ENCODE measurements at places on chromosomes 6 and 20. TPM values are rescaled to one million over a fixed set of nuclear protein-coding genes. Genes with fewer than 3 reads are reported as not detected.

GRCh38 chr6:34240329-34241248 is 3.9 kb downstream of the HMGA1 start:
- peak; percentile 16 for DNase-seq

DNA sequence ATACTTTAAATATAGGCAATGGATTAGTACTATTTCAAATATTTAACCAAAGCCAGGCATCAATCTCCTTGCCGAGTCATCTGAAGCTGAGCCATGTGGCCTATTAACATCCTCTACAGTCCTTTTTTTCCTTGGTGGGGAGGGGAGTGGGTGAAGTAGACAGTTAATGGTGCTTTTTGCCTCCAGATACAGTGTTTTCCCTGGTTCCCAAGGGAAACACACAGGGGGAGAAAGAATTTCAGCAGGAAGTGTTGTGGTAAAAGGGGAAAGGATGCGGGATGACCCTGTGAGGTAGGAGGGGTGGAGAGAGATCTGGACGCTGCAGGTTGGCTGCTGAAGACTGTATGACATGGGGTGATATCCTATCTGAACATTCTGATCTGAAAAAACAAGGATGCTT is 9.6 kb downstream of the CLDN20 start:
- no peak for DNase-seq

Gene SCGN
- total RNA-seq: not detected

Gene CNBD2
- 5.7 TPM for total RNA-seq

Gene ELMO2
- 66.8 TPM for total RNA-seq

DNA sequence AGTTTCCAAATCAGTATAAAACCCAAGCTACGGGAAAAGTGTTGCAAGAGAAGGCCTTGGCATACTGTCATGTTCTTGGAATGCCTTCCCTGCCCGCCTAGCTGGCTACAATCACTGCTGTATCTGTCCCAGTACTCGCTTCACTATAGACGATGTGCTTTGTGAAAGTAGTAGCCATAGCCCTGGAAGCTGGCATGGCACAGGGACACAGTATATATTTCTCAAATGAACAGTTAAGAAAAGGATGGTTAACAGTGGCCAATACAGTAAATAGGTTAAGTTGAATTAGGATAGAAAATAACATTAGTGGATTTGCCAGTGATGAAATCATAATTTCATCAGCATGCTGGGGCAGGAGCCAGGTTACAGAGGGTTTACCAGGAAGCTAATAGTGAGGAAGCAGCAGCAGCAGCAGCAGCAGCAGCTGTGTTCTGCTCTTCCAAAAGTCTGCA is 499.3 kb downstream of the CDKAL1 start:
- no peak for DNase-seq

DNA sequence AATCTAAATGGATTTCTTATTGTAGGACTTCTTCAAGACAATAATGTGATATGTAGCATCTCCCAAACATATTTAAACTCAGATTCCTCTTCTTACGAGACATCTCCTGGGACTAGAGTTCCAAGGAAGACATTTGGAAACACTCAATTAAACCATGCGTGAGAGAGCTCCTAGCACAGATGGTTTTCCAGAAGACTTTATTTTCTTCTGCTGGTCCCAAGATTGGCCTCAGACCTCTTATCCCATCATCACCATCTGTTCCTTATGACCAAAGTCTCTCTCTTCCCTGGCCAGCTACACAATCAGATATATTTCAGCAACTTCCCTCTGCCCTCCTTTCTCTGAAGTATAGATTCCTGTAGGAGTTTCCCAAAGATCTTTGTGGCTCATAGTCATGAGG is 93.2 kb upstream of the JARID2 start:
- DNase-seq: no peak

- no peak for DNase-seq
Measured at GRCh38 chr6:156464100-156464878, 312.9 kb upstream of the ARID1B start.

DNA sequence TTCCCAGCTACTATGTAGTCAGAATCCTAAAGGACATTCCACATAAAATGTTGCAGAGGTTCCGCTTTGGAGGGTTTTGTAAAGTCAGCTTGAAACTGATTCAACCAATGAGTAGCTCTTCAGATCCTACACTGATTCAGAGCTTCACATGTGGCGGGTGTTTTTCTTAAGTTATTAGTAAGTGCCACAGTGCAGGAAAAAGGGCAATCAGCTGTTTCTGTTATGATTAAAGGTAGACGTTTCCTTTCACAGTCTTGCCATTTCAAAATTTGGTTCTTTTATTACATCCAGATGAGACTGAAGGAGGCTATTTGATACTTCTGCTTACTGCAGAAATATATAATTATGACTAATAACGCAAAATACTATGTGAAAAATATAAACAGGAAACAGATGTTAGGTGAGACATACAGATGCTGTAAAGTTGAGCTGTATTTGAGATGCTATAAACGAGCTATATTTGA is 443.9 kb downstream of the CDKAL1 start:
- no peak for DNase-seq

Gene ENPP3
- total RNA-seq: 0.96 TPM

DNA sequence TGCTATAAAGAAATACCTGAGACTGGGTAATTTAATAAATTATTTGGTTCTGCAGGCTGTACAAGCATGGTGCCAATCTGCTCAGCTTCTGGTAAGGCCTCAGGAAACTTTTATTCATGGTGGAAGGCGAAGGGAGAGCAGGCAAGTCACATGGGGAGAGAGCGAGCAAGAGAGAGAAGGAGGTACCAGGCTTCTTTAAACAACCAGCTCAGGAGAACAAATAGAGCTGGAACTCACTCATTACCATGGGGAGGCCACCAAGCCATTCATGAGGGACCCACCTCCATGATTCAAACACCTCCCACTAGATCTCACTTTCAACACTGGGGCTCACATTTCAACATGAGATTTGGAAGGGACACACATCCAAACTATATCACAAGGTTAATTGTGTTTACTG is 44.9 kb upstream of the CRISP1 start:
- no peak for DNase-seq

Measured in activated naive CD8-positive, alpha-beta T cell treated with anti-CD3 and anti-CD28 coated beads, Interleukin-2, amount 10 ng/mL, durations not matched to agents 7 days and 5 days (primary cell).